ENCODE measurements at places on chromosomes 2 and 18. TPM values are rescaled to one million over a fixed set of nuclear protein-coding genes. Genes with fewer than 3 reads are reported as not detected.

EFR3B gene
- total RNA-seq, result 0.26 TPM

GRCh38 chr2:42327125-42327524 lies 33.9 kb downstream of the COX7A2L start:
- no peak for DNase-seq

- peak; percentile 75 for DNase-seq
Measured at GRCh38 chr2:207115715-207116364, 49.9 kb downstream of the KLF7 start.

GALNT3 gene
- 0.37 TPM for total RNA-seq

RGPD6 gene
- total RNA-seq, result 12.7 TPM
